CD4-positive, alpha-beta T cell treated with Interleukin-15 for 4 hours (primary cell): ENCODE measurements at places on chromosomes 12 and 14.

GRCh38 chr14:102471921-102472790 lies 37.4 kb downstream of the ANKRD9 start:
- no peak for DNase-seq

GRCh38 chr14:63656194-63656593 lies 14.5 kb upstream of the WDR89 start:
- no peak for DNase-seq

DNA sequence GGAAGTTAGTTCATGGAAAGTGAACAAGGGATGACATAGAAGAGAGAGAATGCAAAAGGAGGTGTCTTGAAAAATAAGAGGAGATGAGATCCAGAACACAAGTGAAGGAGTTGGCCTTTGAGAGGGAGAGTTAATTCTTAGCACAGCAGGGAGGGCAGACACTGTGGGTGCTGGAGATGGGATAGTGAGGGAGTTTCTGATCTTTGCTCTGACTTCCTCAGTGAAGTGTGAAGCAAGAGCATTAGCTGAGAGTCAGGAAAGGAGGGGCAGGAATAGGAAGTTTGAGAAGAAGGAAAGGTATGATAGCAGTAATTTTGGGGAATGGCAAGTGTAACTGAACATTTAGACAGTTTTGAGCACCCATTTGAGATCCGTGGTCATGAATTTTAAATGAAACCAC lies 75.8 kb upstream of the COCH start:
- DNase-seq = no peak

- no peak for DNase-seq
Observed at GRCh38 chr14:95495076-95495475, 21.4 kb downstream of the SYNE3 start.
